Neural progenitor cell (in vitro differentiated cells): ENCODE measurements at places on chromosomes 4 and X.

GRCh38 chr4:94399721-94400120 is 52.0 kb upstream of the PDLIM5 start:
- no peaks in the 10 kb centered on the region for H3K27me3 ChIP-seq
- H3K27ac ChIP-seq, result no peak overlapping the region
- H3K4me1 ChIP-seq, result no peaks in the 10 kb centered on the region
- H3K36me3 ChIP-seq, result no peaks in the 10 kb centered on the region
- DNase-seq, result no peak

DNA sequence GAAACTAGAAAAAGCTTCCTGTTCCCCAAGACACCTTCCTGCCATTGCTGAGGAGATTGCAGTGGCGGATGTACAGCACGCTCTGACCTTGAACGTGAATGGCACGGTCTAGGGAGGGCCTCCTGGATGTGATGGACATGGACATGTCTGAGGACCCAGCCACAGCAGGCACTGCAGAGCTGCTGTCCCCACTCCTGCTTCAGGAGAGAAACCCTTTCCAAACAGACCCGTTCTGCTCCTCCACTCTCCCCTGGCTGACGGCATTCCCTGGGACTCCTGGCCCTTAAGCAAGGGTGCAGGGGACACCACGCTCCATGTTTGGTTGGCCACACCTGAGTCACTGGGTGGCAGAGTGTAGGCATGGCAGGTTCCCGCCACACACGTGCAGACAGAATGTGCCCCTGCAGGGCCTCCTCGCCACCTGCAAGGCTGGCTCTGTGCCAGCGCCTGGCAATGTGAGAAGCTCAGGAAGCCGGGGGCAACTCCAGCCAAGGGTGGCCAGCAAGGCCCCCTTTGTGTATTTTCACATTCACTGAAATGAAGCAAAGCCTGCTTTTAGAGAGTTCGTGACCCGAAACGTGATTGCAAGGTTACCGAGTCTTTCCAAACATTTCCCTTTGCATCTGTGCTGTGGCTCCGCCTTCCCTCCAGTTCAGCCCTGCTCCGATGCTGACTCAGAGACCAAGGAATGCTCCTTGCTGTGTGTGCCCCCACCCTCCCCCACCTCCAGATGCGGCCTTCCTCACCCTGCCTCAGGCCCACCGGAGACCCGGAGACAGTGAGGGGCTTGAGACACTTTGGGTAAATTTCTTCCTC is 46.1 kb downstream of the HTRA3 start:
- H3K4me1 ChIP-seq, result peaks cover 18% of the 10 kb centered on the region
- no peaks in the 10 kb centered on the region for H3K36me3 ChIP-seq
- no peak overlapping the region for H3K4me3 ChIP-seq
- peak; percentile 76 for DNase-seq
- no peaks in the 10 kb centered on the region for H3K27me3 ChIP-seq

DNA sequence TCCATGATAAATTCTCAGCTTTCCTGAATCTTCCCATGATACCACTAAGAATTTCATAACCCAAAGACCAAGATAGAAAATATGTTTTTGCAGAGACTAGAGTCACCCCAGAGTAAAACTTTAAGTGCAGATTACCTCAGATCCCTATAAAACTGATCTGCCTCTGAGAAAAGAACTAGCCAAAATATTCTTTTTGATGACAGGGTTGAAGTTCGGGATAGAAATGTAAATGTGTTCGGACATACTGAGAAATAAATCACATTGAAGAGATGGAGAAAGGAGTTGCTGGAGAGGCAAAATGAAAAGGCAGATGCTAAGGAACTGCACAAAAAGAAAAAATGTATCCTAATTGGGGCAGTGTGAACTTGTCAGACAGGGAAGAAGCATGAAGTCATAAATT is 501.8 kb downstream of the ANKRD50 start:
- H3K27me3 ChIP-seq, result no peaks in the 10 kb centered on the region
- H3K27ac ChIP-seq, result no peak overlapping the region
- no peak overlapping the region for H3K4me3 ChIP-seq
- no peaks in the 10 kb centered on the region for H3K36me3 ChIP-seq
- H3K4me1 ChIP-seq, result no peaks in the 10 kb centered on the region
- DNase-seq, result no peak

GRCh38 chrX:77638397-77638796 is 147.6 kb downstream of the ATRX start:
- H3K27me3 ChIP-seq, result no peaks in the 10 kb centered on the region
- no peaks in the 10 kb centered on the region for H3K4me1 ChIP-seq
- H3K27ac ChIP-seq, result no peak overlapping the region
- H3K36me3 ChIP-seq, result no peaks in the 10 kb centered on the region

DNA sequence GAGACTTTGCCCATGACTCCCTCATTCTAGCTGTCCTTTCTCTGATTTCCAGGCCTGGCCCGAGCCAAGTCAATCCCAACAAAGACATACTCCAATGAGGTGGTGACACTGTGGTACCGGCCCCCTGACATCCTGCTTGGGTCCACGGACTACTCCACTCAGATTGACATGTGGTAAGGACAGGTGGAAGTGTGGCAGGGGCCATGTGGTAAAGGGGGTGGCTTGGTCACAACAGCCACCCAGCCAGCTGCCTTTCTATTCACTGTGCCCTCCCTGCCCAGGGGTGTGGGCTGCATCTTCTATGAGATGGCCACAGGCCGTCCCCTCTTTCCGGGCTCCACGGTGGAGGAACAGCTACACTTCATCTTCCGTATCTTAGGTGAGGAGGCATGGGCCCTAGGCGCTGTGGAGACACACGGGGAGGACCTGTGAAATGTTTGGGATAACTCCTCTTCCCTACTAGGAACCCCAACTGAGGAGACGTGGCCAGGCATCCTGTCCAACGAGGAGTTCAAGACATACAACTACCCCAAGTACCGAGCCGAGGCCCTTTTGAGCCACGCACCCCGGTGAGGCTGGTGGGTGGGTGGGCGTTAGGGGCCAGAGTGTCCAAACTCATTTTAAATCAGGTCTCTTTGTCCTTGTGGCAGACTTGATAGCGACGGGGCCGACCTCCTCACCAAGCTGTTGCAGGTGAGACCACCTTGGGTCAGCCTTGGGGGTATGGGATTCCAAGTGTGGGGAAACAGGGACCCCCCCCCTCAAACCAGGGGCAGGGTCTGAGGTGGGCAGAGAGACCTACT is 6.1 kb upstream of the USP11 start:
- H3K27ac ChIP-seq, result no peak overlapping the region
- H3K4me3 ChIP-seq, result no peak overlapping the region
- peaks cover 8% of the 10 kb centered on the region for H3K36me3 ChIP-seq
- DNase-seq, result no peak

DNA sequence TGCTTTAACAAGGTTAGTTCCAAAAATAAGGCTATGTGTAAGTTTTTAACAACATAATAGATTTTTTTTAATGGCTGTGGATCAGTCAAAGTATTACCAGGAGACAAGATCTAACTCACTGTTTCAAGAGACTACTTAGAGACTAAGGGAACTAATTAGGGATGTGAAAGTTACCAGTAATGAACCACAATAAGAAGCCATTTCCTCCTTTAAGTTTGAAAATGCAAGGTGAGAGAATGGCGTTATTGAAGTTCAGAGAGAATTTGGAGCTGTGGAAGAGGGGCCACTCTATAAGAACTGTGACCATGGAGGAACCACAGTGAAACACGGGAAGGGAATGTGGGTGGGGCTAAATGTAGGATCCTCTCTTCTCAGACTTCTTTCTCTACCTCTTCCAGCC is 624.2 kb downstream of the GLUD2 start:
- H3K36me3 ChIP-seq, result no peaks in the 10 kb centered on the region
- no peak for DNase-seq
- no peaks in the 10 kb centered on the region for H3K4me1 ChIP-seq
- no peaks in the 10 kb centered on the region for H3K27me3 ChIP-seq
- no peak overlapping the region for H3K4me3 ChIP-seq

- peaks cover 14% of the 10 kb centered on the region for H3K27me3 ChIP-seq
- H3K36me3 ChIP-seq, result no peaks in the 10 kb centered on the region
- no peak for DNase-seq
- H3K4me1 ChIP-seq, result no peaks in the 10 kb centered on the region
- no peak overlapping the region for H3K27ac ChIP-seq
Observed at GRCh38 chr4:146577111-146577510, 55.4 kb upstream of the SLC10A7 start.

GRCh38 chrX:73262991-73263390 is 48.3 kb upstream of the NAP1L2 start:
- H3K36me3 ChIP-seq, result no peaks in the 10 kb centered on the region
- no peak overlapping the region for H3K4me3 ChIP-seq

DNA sequence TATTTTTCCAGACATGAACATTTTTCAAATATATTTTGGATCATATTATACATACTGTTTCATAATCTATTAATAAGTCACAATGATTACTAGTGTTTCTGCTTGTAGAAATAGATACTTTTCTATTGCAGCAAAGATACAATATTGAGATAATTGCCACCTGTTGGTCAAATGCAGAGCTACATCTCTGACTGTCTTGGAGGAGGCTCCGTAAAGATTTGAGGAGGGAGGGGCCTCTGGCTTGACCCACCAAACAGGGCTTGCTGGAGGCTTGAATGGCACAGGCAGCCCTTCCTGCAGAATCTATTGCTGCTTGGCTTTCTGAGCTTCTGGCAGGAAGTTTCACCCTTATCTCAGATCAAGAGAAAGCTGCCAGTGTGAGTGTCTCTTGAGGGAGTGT is 99.3 kb upstream of the ARMCX2 start:
- no peaks in the 10 kb centered on the region for H3K27me3 ChIP-seq
- no peaks in the 10 kb centered on the region for H3K36me3 ChIP-seq
- H3K27ac ChIP-seq, result no peak overlapping the region
- no peaks in the 10 kb centered on the region for H3K4me1 ChIP-seq

GRCh38 chrX:17464194-17464593 is 89.2 kb downstream of the NHS start:
- DNase-seq, result no peak
- H3K36me3 ChIP-seq, result no peaks in the 10 kb centered on the region
- H3K27ac ChIP-seq, result no peak overlapping the region
- no peaks in the 10 kb centered on the region for H3K27me3 ChIP-seq
- H3K4me1 ChIP-seq, result peaks cover 16% of the 10 kb centered on the region

- no peak overlapping the region for H3K4me3 ChIP-seq
- H3K36me3 ChIP-seq, result no peaks in the 10 kb centered on the region
- no peaks in the 10 kb centered on the region for H3K27me3 ChIP-seq
Observed at GRCh38 chr4:4364486-4365208, 22.3 kb upstream of the NSG1 start.

DNA sequence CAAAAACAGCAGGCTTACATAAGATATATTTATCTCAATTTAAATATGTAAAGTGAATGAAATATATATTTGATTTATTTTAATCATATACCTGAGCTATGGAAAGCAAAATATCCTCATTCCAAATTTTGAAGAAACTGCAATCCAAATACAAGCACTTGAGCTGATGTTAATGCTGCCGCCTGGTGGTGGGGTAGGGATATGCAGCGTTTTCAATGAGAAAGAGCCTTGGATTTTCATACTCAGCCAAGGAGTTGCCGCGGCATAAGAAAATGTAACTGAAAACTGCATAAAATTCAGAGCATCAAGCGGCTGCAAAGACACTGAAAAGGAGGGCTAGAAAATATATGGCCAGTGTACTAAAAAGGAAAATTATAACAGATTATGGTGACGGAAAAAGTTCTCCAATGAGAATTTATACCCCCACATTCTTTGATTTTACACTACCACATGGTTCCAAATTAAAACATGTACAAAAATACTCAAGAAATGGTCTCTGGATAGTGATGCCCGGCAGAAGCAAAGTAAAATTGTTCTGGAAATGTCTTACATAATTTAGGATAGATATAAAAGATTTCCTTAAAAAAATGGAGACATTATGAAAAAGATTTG is 660.3 kb upstream of the PITX2 start:
- H3K36me3 ChIP-seq, result no peaks in the 10 kb centered on the region
- DNase-seq, result peak; percentile 71
- peaks cover 7% of the 10 kb centered on the region for H3K27me3 ChIP-seq
- H3K4me1 ChIP-seq, result no peaks in the 10 kb centered on the region
- H3K4me3 ChIP-seq, result no peak overlapping the region

DNA sequence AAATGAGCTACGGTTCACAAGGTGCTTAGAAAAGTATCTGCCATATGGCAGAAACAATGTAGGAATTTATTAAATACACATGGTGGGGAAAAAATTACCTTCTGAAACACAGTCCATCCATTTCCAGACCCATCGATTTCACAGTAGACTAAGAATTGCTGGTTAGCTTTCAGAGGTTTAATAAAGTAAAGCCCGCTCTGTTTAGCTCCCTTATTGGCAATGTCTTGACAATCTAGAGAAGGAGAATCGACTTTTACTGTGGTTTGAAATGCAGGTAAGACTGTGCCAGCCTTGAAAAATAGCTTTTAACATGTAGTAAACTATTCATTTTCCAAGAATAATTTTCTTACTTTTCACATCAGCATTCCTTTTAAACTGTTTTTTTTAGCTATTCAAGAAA is 2.9 kb downstream of the FGG start:
- H3K27ac ChIP-seq, result no peak overlapping the region
- H3K36me3 ChIP-seq, result no peaks in the 10 kb centered on the region
- no peaks in the 10 kb centered on the region for H3K4me1 ChIP-seq
- no peak overlapping the region for H3K4me3 ChIP-seq

DNA sequence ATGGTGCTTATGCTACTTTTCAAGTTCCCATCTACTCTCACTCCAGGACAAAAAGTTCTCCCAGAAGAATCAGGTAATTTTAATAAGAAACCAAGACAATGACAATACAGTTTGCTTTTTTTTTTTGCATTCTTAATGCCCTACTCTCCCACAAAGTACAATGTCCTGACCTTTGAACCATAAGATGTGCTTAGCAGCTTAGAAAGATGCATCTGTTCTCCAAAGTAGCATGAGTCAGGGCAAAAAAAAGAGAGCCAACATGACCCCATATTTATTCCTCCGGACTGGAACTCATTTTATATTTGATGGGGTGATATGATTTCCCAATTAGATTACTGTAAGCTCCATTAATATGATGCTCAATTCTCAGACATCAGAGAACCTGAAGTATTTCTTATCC is 16.5 kb upstream of the PDCL2 start:
- no peak overlapping the region for H3K4me3 ChIP-seq
- no peaks in the 10 kb centered on the region for H3K27me3 ChIP-seq
- H3K27ac ChIP-seq, result no peak overlapping the region
- H3K36me3 ChIP-seq, result no peaks in the 10 kb centered on the region
- DNase-seq, result no peak
